Kidney (tissue), 22 donors: ENCODE measurements at places on chromosomes 6 and 20.

GRCh38 chr20:35369804-35370203 lies 42.0 kb downstream of the UQCC1 start:
- DNase-seq = no peak

GRCh38 chr6:83127976-83128375 lies 60.5 kb downstream of the DOP1A start:
- DNase-seq = no peak

DNA sequence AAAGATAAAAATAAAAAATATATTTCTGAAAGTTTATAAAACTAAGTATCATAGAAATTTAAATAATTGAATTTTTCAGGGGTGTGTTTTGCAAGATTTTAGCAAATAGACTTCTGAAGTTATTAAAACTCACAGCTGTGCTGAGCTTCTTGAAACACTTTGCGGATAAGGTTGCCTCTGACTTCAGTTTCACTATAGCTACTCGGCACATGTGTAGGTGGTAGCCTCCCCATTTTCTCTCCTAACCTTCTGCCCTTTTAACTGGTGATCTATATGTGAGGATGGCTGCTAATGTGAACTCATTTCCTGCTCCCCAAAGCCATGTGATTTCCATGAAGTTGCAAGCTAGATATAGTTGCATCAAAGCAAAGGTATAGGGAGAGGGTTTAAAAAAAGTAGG lies 129.3 kb upstream of the STMND1 start:
- DNase-seq = no peak

GRCh38 chr6:105097288-105097687 lies 82.5 kb downstream of the POPDC3 start:
- no peak for DNase-seq
